ENCODE measurements at places on chromosomes 4 and X.
A peak's percentile ranks its signal among the peaks of the same experiment; 100 is the strongest.

GRCh38 chr4:41196633-41197332 lies 17.6 kb downstream of the APBB2 start:
- no peak for DNase-seq

DNA sequence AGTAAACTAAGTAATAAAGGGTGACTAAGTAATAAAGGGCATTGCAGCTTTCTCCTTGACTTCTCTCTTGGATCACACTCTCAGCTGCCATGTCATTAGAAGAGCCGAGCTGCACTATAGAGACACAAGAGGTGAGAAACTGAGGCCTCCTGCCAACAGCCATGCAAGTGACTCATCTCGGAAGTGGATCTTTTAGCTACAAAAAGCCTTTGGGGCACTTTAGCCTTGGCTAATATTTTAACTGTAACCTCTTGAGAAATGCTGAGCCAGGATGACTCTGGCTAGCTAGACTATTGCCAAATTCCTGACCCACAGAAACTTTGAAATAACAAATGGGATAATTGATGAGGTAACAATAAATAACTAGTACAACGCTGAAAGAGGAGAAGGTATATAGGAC lies 1.5 kb upstream of the NEIL3 start:
- DNase-seq: no peak

- no peak for DNase-seq
These were observed 29.3 kb upstream of the PTPN13 start for GRCh38 chr4:86564795-86565194.

DNA sequence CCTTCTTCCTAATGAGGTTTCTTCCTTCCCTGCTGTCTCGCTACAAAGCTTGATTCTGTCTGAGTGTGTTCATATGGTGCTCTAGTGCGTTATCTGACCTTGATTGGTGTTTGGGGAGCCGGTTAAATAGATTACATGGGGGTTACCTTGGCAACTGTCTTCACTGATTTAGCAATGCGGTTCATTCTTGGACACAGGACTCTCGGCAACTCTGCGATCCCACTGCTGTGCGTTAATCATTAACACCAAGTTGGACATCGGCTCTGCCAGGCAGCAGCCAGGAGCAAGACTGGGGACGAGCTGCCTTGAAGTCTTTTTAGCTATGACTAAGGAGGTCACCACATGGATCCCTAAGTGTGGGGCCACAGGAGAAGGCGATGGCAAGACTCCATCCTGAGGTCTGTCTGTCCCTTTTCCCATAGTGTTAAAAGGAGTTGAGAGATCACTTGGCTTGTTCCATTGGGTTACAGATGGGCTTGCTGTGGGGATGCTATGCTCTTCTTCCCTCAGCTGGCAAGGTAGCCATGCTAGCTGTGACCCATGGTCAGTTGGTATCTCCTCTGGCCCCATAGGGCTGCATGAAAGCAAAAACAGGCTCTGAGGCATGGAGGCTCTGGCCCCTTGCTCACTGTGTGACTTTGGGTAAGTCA lies 93.4 kb upstream of the MAMLD1 start:
- DNase-seq: peak; percentile 9

GRCh38 chr4:174107746-174108354 lies 175.6 kb downstream of the FBXO8 start:
- DNase-seq: no peak
